HepG2 (cell line): ENCODE measurements at places on chromosomes 3 and 15. TPM values are rescaled to one million over a fixed set of nuclear protein-coding genes. Genes with fewer than 3 reads are reported as not detected.

DNA sequence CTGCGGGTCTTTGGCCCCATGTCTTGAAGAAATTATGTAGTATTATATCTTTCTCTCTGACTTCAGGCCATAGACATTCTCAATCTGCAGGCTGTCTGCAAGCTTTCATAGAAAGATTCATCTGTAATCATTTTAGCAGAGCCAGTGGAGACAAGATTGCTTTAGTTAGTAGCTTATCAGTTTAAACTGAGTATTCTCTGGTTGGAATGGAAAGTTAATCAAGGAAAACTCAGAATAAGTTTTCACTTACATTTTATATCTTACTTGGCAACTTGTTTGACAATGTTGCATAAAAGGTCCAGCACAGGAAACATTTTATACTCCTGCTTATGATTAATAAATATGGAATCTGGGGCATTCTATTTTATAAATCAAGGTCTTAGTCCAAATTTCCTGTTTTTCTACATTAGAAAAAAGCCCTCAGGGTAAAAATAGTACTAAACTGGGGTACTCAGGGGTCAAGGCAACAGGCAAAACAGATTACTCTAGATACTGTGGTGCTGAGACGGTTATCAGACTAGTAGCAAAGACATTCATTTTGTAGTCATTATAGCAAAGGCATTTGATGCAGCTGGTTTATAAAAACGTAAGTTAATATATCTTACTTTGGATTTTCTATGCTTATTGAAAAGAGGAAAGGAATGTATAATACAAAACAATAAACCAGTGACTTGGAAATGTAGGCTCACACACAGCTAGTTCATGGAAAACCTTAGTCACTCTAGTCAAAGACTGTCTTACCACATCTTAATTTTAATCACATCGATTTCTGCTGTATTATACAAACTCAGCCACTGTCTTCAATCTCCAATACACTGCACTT lies 45.2 kb upstream of the FILIP1L start:
- DNase-seq: no peak

DNA sequence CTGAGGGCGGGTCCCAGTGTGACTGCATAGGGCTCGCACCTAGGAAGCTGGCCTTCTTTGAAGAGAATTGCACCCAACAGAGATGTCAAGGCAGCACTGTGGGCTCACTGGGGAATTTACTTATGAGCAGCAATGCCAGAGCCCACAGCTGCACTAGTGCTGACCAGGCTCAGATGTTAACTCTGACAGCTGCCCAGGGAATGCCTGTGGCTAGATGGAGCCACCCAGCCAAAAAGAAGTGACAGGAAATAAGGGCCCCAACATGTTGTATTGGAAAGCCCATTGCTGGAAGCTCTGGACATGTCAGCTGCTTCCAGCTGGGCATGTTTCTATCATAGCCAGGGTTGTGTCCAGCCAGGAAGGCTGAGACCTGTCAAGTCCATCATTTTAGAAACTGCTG lies 90.9 kb upstream of the ZNF280D start:
- DNase-seq: no peak

Gene FBXO40
- polyA plus RNA-seq: not detected in 2 replicates

Gene SKOR1
- 0.11 and 0.14 TPM in 2 replicates for polyA plus RNA-seq

Gene KNG1
- polyA plus RNA-seq: 6.5 and 8.1 TPM in 2 replicates

DNA sequence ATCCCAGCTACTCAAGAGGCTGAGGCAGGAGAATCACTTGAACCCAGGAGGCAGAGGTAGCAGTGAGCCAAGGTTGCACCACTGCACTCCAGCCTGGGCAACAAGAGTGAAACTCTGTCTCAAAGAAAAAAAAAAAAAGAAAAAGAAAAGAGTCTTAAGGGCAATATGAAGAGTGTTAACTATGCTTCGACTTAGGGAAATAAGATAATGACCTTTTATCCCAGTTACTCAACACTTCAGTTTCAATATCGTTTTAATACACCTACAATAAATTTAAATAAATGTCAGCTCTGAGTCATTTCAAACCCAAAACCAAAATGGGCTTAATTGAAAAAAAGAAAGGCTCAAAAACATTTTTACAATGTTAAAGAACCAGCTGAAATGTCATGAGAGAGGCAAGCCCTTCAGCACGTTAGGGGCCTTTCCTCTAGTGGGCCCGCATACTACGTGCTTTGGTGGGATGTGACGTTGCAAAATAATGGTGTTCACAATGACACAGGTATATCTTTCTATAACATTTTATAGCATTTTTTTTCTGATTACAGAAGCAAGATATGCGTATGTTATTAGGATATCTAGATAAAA lies 15.3 kb downstream of the FYCO1 start:
- no peak for DNase-seq

DNA sequence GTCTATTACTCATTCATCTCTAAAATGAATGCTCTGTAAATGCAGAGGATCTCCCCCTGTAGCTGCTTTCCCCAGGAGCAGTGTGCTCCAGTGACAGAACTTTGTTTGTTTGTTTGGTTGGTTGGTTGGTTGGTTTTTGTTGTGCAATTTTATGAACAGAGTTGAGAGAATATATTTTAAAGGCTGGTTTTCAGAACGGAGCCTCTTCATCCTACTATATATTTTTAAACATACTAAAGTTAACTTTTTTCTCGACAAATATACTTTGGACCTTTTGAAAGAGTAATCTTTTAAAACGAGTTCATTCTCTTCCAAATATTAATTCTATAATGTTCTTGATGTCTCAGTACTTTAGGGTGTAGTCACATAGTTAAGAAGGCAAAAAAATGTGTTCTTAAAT lies 20.2 kb downstream of the RYR3 start:
- no peak for DNase-seq

Gene EXD1
- polyA plus RNA-seq: not detected in 2 replicates

DNA sequence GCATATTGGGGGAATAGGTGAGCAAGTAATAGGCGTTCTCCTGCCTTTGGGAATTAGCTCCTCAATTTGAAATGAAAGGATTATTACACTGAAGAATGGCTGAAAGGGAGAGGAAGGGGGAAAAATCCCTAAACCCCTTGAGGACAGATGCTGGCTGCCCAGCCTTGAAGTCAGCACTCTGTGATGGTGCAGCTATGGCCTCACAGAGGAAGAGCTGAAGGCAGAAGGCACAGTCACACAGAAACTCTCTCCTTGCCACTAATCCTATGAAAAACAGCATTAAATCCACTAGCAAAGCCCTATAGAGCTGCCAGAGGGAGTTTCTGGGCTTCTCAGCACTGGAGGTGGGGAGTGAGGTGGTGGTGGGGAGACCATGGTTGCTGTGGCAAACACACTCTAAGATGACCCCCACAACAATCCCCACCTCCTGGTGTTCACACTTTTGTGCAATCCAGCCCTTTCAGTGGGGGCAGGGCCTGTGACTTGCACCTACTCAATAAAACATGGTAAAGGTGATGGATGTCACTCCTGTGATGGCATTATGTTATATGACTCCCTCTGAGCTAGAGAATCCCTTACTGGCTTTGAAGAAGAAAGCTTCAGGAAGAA lies 101.2 kb downstream of the RFTN1 start:
- DNase-seq: no peak

- no peak for DNase-seq
Measured at GRCh38 chr3:77524463-77524862, 484.6 kb downstream of the ROBO2 start.

GRCh38 chr3:143234526-143234925 lies 115.0 kb downstream of the CHST2 start:
- DNase-seq: no peak
